ENCODE measurements at places on chromosomes 6 and 20.
A peak's percentile ranks its signal among the peaks of the same experiment; 100 is the strongest.

DNA sequence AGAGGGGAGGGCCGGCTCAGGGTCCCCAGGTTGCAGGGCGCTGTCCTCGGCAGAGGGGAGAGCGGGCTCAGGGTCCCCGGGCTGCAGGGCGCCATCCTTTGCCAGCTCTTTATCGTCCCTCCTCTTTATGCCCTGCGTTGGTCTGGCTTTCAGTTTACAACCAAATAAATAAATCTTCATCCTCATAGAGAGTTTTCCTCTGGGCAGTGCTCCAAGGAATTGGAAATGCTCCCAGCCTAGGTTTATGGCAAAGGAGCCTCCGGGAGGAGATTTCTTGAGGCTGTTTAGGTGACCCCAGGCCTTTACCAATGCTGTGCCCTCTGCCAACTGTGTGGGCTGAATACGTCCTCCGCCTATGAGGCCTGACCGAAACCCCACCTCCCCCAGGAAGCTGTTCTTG, 60.2 kb downstream of the CHMP4B start:
- DNase-seq: peak; percentile 31

GRCh38 chr20:12837646-12838045, 171.1 kb upstream of the SPTLC3 start:
- DNase-seq: no peak

DNA sequence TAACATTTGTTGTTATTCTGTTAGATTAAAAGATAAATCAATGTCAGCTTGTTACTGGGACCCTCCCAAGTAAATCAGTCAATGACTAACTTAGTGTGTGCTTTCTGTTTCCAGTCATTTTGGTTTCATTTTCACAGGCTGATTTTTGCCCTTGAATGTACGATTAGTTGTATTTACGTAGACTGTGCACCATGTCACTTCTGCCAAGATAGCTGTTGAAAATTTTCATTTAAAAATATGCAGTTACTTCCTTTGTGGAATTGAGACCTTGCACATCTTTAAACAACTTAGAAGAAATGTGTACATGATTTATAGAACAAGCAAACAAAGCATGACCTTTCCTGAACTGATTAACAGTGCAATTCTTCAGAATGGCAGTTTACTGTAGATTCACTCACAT, 944.8 kb upstream of the CITED2 start:
- peak; percentile 75 for DNase-seq

DNA sequence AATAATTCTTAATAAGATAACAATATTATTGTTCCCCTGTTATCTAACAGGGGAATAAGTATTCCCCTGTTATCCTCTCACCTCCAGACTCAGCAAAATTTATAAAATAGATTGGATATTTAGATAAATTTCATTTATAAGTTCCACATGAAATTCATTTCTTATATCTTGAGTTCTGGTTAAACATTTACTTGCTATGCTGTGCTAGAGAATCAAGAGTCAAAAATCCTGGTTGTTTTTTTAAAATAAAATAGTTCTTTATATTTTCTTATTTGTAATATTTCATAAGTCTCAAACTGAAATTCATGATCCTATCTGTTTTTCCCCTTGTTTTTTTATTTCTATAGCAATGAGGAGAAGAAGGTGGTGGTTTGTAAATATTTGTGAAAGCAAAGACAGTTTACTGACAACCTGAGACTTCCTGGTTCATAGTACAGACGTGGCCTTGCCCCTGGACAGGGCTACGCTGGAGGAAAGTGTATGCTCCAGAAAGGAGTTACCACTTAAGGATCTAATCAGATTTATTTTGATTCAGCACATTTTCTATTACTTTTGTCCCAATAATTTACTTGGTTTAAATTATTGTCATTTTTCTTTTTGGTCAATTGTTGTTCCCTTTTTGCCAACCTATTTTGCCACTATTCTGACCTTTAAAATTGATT, 37.8 kb upstream of the MARCKS start:
- DNase-seq: no peak

DNA sequence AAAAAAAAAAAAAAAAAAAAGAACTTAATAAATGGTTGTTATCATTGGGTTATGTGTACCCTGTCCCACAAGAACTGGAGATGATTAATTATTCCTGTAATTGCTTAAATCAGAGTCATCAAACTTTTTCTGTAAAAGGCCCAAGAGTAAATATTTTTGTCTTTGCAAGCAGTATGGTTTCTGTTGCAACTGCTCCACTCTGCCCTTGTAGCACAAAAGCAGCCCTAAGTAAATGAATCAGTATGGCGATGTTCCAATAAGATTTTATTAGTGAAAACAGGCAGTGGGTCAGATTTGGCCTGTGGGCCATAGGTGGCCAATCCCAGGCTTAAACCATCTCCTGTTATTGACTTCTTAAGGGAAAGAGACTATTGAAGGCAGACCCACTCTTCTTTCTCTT, 252.7 kb downstream of the TSHZ2 start:
- peak; percentile 18 for DNase-seq

DNA sequence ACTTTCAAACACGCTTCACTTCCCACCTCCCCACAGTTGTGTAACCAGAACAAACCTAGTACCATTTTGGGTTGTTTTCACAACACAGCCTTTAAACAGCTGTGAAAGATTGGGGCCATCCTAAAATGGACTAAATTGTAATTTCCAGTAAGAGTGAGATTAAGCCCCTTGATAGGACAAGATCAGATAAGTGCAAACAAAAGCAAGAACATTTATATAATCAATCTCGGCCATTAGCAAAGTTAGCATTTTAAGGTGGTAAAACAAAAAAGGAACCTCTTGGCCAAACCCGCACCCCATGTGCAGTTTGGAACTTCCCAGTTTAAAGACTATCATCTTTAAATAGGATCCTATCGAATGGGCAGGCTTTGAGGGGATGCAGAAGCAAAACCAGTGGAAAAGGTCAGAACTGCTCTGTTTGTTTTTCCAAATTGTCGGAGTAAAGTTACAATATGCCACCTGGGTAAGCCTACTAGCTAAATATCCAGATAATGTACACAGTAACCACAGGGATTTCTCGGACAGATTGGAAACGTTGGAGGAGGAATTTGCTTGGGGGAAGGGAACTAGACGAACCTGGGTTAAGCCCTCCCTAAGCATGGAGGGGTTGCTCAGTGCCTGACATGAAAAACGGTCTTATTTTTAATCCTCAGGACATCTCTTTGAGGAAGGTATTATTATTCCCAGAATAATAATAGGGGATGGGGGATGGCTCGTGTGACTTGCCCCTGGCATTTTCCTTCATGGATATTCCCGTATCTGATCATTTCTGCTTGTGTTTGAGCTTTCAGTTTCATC, 159.8 kb upstream of the SALL4 start:
- no peak for DNase-seq

DNA sequence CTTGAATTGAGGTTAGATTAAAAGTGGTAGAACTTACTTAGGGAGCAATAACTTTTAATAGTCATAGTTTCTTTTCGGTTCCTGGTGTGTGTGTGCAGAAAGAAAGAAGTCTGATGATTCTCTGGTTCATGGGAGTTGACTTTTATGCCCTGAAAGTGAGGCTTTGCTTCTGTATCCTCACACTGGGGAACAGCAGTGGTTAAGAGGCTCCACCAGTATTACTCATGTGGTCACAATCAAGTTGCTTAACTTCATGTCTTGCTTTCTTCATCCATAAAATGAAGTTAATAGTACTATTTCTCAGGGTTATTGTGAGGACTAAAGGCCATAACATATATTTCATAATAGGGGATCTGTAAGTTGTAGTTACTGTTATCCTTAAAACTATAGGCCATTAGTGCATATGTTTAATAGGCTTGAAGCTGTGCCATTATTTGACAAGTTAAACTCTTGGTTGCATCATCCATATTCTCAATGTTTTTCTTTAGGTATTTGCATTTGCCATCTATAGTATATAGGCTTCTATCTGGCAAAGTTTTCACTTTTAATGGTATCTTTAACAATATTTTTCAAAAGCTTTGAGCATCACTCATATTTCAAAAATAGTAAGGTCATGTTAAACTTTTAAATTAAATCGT, 262.4 kb downstream of the PLCB1 start:
- peak; percentile 63 for DNase-seq

- DNase-seq: no peak
Measured at GRCh38 chr20:17634661-17635331, 47.2 kb downstream of the RRBP1 start.

DNA sequence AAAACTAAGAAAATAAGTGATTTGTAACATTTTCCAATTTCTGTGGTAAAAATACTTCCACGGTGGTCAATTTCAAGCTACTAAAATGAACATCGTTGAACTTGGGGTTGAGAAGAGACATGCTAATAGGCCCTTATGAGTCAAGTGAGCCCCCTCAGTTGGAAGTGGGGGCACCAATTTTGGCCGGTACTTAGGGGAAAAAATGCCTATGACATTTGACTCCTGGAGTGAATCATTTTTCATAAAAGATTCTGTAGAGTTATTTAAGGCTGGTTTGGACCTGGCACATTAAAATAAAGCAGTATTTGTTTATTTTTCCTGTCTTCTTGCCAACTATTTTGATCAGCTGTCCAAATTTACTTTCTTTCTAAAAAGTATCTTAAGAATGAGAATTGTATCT, 32.4 kb upstream of the CAP2 start:
- peak; percentile 33 for DNase-seq

- no peak for DNase-seq
Measured at GRCh38 chr6:11761744-11762620, 16.6 kb downstream of the ADTRP start.

DNA sequence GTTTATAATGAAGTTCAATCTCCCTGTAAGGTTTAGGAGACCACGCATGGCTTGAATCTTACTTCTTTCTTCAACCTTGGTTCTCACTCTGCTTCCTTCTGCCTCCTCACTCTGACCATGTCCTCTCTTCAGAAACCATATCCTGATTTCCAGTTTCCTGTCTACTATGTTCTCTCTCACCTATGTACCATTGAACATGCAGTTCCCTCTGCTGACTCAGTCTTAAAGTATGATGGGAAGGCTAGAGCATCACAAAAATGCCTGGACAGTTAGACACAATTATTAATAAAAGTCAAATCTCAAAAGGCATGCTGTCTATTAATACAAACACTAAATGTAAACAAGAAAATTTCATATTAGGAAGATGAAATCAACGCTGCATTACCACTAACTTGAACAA, 151.6 kb downstream of the PRKN start:
- DNase-seq: no peak

DNA sequence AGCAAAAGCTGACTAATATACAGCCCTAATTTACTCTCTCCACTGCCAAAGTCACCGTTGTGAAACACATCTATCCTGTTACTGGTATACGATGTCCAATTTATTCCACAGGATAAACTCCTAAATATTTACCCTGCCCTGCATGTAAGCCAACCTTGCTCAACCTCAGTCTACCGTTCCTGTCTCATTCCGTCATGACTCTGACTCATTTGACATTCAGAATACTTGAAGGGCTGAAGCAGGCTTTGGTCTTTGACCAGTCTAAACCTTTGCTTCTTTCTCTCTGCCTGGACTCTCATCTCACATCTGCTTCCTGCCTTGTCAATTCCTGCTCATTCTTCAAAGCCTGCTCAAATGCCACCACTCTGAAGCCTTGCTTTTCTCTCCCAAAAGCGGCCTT, 157.5 kb downstream of the SCP2D1 start:
- no peak for DNase-seq

DNA sequence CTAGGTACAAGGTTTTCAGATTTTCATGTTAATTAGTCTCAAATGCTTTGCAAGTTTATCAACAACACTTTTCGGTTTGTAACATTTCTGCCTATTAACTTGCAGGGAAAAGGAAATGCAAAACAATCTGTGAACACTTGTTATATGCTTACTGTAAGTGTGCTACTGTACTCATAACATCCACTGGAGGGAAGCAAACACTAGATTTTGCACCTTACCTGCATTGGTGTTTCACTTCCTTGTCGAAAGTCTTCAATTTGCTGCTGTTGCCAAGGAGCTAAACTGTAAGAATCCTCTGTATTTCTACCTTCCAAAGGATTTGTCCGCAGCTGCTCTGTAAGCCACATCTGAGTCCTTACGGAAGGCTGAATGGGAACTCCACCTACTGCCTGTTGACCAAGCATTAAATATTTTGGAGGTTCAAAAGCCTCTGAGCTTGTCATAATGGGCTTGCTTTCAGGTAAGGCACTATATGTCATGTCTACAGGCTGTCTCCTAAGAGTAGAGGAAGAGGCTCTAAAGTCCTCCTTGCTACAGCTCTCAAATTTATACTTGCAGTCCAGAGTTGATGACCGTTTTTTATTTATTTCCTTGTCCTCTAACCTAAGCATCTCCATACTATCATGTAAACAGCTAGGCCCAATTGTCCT, 17.3 kb downstream of the PLN start:
- DNase-seq: peak; percentile 33

DNA sequence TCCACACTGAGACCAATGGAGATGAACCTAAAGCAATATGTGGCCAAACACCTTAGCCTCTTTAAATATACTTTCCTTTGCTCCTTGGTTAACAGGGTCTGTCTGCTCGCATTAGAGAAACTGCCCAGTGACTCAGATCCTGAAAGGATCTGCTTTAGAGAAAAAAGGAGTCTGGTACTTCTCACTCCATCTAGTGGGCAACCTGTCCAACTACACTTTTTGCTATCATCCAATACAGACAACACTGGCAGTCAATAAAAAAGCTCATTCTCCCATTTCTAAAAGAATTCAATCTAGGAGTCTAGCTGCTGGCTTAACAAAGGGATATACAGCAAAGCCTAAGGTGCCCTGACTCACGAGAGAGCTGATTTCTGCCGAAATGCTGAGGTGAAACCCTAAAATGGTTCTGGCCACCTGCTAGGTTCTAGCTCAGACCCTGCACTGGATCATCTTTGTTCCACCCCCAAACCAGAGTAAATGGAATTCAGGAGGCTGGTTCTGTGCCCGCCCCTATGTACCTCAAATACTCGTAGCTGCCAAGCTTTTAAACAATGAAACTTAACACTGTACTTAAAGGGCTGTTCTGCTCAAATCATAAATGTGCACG, 11.5 kb downstream of the GNL1 start:
- DNase-seq: peak; percentile 79

GRCh38 chr6:16380220-16380809, 141.9 kb downstream of the GMPR start:
- no peak for DNase-seq

- DNase-seq: peak; percentile 62
Measured at GRCh38 chr6:108650781-108651180, 90.1 kb downstream of the FOXO3 start.

- peak; percentile 79 for DNase-seq
Measured at GRCh38 chr6:16344756-16345155, 106.4 kb downstream of the GMPR start.

DNA sequence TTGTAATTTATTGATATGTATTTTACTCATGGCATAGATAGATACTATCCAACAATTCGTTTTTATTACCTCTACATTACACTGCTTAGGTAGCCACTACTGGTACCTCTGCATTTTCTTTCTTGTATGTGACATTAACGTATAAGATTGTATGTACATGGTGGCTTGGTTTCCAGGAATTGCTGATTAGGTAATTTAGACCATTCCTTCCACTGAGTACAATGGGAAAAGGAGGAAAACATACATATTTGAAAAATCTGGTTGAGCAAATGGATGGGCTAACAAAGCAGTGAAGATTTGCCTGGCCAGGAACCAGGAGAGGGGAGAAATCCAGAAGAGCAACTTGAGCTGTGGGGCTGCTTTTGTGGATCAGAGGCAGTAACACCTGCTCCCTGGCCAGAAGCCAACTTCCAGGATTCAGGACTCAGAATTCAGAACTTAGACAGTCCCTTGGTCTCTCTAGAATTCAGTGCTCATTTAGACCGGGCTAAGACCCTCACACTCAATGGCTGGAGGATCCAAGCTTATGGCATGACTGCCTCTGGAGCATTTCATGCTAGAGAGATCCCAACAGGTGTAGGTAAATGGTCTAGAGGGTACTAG, 17.9 kb upstream of the MICB start:
- no peak for DNase-seq

- DNase-seq: no peak
Measured at GRCh38 chr20:58149437-58150091, 78.9 kb downstream of the ANKRD60 start.
